ENCODE measurements at places on chromosomes 16 and 17.

GRCh38 chr17:9646546-9646885, 1.2 kb downstream of the USP43 start:
- DNase-seq: no peak

GRCh38 chr16:66845791-66846221, 1.6 kb downstream of the CA7 start:
- DNase-seq: no peak

- no peak for DNase-seq
Measured at GRCh38 chr17:82278308-82278707, 4.8 kb upstream of the CSNK1D start.

DNA sequence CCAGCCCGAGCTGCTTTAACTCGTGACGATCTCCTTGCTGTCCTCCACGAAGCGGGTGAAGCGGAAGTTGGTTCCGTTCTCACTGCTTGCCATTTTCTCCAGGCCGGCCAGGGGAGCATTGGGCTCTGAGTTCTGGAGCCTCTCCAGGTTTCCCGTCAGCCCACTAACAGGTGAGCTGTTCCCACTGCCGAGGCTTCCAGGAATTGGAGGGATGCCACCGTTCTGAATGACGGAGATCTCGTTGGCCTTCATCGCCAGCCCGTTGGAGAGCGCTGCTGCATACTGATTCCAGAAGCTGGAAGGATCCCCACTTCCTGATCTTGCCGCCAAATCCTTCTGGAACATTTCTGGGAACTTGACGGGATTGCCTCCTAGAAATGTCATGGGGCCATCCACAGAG, 14.0 kb downstream of the SALL1 start:
- DNase-seq: no peak

DNA sequence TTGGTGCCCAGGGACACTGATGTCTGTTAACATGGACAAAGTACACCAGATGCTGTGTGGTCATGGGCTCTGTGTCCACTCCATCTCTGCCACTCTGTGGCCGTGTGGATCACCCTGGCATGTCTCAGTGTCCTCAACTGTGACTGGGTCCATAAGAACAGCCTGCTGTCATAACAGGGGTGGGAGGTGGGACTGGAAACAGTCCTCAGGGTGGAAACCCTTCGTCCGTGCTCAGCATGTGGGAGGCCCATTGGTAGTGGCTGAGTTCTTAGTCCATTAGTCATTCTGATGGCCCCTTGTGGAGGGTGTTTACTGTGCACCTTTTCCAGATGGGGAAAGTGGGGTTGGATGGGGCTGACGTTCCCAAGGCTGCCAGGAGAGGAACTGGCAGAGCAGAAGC, 12.8 kb downstream of the FLYWCH2 start:
- DNase-seq: peak; percentile 50

GRCh38 chr16:68356919-68357286, 46.1 kb downstream of the PRMT7 start:
- DNase-seq: no peak

- peak; percentile 23 for DNase-seq
Measured at GRCh38 chr17:62690168-62690897, 62.9 kb downstream of the MRC2 start.

DNA sequence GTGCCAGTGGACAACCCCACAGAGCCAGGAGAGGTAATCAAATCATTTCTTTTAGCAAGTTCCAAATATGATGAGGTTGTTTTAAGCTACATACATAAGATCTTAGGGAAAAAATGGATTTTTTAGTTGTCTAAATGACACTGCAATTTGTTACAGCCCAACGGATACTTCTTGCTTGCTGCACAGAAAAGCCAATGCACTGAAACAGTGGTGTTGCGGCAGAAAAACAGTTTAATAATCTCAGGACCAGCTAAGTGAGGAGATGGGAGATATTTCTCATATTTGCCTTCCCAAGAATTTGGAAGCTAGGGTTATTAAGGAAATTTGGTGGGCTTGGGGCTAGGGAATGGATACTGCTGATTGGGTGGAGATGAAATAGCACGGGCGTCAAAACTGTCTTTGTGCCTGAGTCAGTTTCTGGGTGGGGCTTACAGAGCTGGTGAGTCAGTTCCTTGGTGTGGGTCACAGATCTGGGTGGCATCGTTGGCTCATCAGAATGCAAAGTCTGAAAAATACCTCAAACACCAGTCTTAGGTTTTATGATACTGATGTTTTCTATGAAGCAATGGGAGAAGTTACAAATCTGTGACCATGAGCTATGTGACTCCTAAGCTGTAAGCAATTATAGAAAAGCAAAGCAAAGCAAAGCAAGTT, 255.4 kb downstream of the IRX3 start:
- DNase-seq: peak; percentile 9

DNA sequence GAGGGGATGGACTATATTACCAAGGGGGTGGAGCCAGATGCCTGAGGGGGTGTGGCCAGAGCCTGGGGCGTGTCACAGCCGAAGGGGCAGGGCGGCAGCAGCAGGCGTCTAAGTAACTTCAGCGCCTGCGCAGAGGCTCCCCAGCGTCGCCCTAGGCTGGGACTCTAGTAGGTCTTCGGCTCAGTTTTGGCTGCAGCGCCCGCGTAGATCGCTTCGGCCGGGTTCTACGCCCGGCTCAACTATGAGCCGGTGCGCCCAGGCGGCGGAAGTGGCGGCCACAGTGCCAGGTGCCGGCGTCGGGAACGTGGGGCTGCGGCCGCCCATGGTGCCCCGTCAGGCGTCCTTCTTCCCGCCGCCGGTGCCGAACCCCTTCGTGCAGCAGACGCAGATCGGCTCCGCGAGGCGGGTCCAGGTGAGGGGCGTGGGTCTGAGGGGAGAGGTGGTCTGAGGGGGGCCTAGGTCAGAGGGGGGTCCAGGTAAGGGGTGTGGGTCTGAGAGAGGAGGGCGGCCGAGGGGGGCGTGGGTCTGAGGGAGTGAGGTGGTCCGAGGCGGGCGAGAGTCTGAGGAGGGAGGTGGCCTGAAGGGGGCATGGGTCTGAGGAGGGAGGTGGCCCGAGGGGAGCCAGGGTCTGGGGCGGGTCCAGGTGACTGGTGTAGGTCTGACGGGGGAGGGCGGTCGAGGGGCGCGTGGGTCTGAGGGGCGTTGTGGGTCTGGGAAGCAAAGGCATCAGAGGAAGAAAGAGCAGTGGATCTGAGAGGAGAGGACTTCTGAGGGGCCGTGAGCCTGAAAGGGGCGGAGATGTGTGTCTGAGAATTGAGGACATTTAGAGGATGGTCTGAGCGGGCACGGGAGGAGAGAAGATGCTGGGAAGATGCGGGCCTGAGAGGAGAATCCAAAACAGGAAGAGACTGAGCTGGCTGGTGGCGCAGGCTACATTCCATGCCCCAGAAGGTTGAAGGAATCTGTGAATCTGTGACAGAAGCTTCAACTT, at the start of gene LPCAT2:
Gene LPCAT2, plus strand, starts transcription at position 132 of the 991 bp plus-strand sequence. Its CDS starts 110 bp downstream, at position 242.
- peak; percentile 91 for DNase-seq

DNA sequence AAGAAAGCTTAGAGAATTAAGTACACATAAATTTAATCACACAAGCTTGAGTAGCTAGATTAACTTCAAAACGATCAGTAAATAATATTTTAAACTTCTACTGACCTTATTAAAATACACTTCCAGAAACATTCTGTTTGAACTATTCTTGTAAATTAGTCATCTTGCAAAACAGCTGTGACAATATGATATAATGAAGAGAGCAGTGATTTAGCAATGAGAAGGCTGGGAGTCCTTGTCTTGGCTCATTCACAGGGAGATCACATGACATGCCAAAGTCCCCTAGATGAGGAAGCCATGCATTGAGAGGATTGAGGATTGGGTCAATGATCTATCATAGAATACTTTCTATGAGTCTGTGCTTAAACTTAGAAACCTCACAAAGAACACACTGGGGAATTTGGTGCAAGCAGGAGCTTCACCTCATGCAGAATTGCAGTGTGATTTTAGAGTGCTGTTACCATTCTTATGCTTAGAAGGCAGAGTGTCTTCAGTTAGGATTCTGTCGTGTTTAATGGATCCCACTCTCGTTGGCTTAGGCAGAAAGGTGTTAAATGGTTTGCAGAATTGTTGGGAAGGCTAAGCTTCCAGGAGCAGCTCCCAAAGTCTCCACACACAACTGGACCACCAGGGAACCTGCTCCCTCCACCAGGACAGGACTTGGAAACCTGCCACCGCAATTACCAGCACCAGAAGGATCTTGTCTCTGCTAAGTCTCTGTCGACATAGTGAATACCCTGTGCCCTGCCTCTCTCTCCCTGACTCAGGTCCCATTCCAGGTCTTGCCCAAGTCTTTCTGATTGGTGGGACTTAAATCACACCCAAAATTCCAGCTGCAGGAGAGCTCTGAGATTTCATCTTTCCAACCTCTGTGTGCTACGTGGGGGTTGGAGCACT, 87.1 kb downstream of the USP22 start:
- DNase-seq: peak; percentile 72

All from fibroblast of skin of scalp (primary cell).